Stimulated activated CD4-positive, alpha-beta T cell treated with anti-CD3 and anti-CD28 coated beads, TNF-alpha, amount 100 ng/mL, for 24 hours (primary cell): ENCODE measurements at places on chromosomes 2 and 18.

DNA sequence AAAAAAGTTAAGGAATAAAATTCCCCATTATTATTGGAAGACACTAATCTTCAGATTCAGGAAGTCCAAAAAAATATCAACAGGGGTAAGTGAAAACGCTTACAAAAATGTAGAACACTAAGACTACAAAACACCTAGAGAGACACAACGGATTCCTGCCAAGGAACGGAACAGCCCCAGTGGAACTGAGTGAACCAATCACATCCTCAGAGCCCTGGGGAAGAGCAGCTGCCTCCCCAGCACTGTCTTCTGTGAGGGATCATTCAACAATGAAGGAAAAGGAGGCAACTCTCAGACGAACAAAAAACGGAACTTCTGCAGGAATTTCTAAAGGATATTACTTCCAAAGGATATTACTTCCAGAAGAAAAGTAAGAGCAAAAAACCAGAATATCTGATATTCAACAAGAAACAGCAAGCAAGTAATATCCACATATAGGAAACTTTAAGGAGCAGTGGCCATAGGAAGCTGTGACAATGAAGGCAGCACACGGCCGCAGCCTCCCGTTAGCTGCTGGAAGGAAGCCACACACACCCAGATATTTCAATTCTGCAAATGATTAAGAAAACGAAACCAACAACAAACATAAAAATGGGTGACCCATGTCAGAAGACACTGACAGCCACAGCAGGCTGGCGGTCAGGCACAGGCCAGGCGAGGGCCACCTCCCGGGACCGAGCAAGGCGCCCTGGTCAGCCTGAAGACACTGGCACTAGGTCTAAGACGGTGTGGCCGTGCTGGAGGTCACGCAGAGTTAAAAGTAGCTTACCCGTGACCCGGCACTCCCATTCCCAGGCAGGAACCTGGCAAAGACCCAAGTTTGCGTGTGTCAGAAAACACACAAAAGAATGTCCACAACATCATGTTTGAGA, 81.8 kb downstream of the HDAC4 start:
- DNase-seq = no peak

DNA sequence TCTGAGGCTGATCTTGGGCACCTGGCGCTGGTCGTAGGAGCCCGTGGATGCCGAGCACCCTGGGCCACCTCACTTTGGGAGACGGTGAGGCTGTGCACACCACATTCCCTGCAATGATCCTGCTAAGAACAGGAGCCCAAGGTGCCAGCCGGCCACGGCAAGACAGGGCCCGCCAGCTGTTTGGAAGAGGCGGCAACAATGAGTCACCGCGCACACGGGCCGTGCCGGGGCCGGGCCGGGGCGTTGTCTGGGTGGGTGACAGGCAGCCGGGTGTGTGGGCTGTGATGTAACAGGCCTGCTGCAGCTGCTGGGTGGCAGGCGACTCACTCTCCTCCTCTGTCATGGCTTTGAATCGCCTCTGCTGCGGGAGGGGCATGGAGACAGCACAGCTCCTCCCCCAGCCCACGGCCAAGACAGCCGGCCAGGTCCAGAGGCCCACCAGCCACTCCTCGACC, 49.7 kb upstream of the ODC1 start:
- peak; percentile 57 for DNase-seq

DNA sequence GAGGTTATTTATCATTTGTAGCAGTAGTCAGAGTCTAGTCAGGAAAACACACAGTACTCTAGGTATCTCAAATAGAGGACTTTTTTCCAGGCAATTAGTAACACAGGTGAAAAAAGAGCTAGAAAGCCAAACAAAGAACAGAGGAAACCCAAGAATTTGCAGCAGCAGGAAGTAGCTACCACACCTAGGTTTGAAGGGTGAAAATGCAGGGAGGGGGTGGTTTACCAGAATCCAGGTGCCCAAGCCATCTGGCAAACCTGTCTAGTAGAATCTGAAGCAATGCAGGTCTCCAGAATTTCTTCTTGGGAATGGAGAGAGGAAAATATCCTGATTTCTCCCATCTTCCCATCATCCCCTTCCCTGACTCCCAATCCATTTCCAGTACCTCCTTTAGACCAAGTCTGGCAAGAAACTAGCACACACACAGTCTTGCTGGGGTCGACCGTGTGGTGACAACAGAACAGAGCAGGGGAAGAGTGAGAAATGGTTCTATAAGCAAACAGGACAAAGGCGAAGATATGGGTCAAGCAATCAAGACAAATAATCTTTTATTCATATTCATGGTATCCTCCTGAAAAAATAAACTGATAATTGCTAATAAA, 231.9 kb upstream of the MMADHC start:
- DNase-seq = no peak

DNA sequence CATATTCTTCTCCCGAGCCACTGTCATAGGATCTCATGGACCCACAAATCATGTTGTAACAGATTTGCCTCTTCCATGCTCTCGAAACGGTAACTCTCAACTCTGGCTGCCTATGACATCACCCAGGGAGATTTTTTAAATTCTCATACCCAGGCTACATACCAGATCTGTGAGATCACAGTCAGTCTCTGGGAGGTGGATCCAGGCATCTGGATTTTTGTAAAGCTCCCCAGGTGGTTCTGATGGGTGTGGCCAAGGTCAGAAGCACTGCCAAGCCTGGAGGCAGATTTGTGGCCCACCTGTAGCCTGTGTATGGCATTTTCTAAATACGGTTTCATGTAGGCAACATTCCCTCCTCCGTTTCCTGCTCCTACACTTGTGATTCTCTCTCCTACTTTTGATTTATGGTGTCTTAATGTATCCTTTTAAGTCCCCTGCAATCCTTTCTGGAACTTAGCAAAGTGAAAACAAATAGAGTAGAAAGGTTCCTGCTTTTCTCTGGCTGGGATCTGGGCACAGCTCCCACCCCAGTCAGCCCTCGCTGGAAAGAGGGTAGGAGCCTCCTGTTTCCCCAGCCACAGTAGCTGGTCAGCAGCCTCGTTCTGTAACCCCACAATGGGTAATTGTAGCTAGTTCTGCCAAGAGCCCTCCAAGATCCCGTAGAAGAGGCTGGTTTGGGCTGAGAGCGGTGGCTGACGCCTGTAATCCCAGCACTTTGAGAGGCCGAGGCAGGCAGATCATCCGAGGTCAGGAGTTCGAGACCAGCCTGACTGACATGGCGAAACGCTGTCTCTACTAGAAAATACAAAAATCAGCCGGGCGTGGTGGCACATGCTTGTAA, 96.2 kb downstream of the KLHL29 start:
- DNase-seq = no peak

GRCh38 chr2:238696331-238696730, 151.6 kb upstream of the TWIST2 start:
- DNase-seq = no peak

- no peak for DNase-seq
These were observed 64.1 kb upstream of the SPHKAP start for GRCh38 chr2:228245601-228246000.
